Renal cortex interstitium (tissue), 15 donors: ENCODE measurements at places on chromosomes 6 and 20. TPM values are rescaled to one million over a fixed set of nuclear protein-coding genes. Genes with fewer than 3 reads are reported as not detected.
A peak's percentile ranks its signal among the peaks of the same experiment; 100 is the strongest.

LRP11 gene
- polyA plus RNA-seq = 35.6 TPM

SLC17A1 gene
- 24.6 TPM for polyA plus RNA-seq

RGS17 gene
- polyA plus RNA-seq = 2.4 TPM

- no peak for DNase-seq
These were observed 15.4 kb downstream of the ETV7 start for GRCh38 chr6:36372088-36372487.

GRCh38 chr20:53141201-53142050 lies 169.3 kb downstream of the TSHZ2 start:
- no peak for DNase-seq

DNA sequence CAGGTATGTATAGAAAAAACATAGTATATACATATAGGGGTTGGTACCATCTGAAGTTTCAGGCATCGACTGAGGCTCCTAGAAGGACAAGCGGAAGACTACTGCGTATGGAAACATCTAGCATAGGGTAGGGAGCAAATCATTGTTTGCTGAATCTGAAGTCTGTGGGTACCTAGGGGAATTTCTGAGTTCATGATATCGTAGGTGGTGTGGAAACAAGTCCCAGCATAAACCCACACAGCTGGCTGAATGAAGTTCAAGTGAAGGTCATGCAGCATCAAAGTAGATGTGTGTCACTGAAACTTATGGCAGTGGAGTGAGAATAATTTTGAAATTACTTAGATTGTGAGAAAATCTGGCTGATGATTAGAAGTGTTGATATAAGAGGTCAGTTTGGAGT lies 39.4 kb downstream of the MAP7 start:
- DNase-seq = no peak

DNA sequence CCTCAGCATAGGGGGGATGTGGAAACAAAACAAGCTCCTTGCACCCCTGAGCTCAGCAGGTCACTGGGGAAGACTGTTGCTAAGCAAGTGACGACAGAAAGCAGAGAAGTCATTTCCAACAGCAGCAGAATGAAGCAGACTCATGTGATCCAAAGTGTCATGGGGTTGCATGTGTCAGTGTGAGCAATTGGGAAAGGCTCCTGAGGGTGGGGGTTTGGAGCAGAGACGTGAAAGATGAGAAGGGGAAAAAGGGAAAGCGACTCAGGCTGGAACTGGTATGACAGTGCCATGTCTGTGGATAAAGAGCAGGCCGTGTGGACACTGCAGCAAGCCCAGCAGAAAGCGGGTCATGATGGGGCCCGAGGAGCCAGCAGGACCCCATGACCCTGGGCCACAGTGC lies 363.9 kb downstream of the PREX1 start:
- DNase-seq = no peak

DNA sequence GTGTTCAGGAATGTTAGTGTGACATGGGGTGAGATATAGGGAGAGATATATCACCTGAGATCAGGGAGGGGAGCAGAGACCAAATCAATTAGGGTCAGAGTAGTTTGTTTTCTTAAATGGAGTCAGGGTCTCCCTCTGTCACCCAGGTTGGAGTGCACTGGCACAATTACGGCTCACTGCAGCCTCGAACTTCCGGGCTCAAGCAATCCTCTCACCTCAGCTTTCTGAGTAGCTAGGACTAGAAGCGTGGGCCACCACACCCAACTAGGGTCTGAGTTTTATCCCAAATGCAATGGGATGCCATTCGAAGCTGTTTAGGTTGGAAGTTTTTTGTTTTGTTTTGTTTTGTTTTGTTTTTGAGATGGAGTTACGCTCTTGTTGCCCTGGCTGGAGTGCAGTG lies 3.1 kb upstream of the NCOA3 start:
- DNase-seq = no peak

DNA sequence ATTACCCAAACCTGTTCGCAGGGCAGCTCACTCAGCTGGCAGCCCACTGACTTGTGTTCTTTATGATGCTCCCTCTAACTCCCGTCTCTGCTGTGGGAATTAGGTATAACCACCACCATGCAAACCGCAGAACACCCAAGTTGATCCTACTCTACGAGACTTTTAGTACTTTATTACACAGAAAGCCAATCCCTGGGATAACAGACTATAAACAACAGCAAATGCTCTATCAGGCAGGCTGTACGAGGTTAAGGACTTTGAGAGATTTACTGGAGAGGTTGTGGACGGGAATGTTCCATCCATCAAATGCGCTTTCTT lies 241.1 kb downstream of the FOXC1 start:
- DNase-seq = no peak

- no peak for DNase-seq
These were observed 1.1 kb upstream of the MRGBP start for GRCh38 chr20:62795023-62795761.

DNA sequence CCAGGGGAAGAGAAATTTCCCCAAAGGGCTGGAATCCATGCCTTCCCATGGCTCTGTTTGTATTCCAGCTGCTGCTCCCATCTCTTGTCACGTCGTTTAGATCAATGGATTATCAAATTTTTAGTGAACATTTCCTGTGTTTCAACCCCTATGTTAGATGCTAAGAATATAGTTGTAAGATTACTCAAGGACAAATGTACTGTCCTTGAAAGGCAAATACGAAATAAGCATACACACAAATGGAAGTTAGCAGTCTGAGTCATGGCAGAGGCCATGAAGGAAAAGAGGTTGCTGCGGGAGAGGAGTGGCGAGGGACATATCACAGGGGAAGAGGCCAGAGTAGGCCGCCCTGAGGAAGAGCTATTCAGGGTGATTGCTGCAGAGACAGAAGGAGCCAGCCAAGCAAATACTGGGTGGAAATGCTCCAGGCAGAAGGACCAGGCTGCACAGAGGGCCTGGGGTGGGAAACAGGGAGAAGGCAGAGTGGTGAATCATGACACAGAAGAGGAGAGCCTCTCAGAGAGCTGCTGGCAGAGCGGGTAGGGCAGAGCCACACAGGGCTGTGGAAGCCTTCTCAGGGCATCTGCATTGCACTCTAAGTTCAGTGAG lies 219.2 kb upstream of the LRFN2 start:
- DNase-seq = no peak

- peak; percentile 48 for DNase-seq
These were observed 66.6 kb upstream of the CCDC167 start for GRCh38 chr6:37566111-37566949.

DNA sequence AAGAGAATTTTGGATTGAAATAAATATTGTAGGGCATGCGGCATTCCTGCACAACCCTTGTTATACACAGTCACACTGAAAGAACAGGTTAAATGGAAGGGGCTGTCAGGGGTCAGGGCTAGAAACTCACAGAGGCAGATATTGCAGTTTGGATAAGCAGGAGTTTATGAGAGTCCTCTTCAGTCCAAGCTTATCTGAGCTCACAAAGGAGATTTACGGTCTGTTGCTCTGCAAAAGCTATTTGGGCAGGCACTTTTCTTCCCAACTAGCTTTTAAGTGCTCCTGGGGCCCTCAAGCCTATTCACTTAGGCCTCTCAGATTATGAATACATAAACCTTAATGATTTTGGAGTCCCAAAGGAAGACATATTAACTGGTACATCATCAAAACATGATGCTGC lies 156.2 kb downstream of the SOX4 start:
- DNase-seq = no peak

DNA sequence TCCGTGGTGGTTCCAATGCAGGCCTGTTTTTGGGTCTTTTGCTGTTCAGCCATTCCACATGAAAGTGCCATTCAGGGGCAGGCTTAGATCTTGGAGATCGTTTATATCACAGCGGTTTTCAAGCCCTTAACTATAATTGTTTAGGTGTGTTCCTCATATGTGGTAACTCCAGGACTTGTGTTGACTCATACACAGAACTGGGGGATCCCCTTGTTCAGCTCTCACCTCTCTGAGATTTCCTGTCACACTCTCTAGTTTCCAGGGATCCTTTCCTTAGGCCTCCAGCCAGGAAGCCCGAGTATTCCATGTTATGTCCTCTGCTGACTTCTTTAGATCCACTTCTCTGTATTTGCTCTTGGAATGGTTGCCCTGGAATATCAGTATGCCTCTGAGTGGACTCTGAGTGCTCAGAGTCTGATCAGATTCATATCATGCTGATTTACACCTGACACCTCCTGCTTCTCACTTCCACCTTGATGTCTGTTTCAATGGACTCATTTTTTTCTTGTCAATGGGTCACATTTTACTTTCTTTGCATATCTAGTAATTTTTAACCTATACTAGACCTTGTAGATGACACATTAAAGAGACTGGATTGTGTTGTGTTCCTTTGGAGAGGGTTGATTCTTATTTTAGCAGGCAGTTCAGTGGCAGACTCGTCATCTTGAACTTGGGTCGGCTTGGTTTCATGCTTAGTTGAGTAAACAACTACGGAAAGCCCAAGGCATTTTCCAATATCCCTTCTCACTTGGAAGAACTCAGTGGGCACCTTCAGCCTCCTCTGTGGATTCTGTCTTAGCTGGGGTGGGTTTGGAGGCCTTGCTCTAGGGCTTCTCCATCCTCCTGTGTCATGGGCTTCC lies 13.1 kb downstream of the NTSR1 start:
- no peak for DNase-seq

DNA sequence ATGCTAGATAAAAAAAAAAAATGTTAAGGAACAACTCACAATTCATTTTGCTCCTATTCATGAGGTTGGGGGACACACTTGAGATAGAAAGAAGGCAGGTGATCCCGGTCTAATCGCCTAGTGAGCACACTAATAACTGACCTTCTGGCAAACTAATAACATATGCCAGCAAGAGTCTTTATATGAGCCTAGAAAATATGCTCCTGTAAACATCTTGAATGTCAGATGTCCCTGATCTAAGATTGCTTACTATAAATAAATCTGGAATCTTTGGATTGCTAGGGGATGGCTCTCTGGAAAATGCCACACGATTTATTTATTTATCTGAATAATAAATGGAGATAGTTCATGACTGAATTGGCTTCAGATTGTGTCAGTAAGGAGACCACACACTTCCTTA lies 821.9 kb downstream of the GRIK2 start:
- no peak for DNase-seq

DNA sequence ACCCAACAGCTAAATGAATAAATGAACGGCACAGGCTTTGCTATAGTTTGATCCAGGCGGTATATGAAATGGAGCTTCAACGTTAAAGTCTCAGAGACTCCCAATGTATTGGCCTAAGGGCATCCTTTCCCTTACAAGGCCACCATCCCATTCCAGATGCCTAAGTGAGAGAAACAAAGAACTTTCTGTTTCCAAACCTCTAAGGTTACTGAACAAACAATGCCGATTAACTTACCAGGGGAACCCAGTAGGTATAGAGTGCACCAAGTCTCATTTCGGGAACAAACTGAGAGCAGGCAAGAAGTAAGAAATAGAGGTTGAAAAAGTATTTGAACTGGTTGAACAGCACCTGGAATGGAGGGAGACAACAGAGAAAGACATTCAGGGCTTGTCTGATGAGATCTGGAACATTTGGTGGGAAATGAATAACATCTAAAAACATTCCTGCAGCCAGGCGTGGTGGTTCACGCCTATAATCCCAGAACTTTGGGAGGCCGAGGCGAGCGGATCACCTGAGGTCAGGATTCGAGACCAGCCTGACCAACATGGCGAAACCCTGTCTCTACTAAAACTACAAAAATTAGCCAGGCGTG lies 42.5 kb downstream of the ATP9A start:
- no peak for DNase-seq

DNA sequence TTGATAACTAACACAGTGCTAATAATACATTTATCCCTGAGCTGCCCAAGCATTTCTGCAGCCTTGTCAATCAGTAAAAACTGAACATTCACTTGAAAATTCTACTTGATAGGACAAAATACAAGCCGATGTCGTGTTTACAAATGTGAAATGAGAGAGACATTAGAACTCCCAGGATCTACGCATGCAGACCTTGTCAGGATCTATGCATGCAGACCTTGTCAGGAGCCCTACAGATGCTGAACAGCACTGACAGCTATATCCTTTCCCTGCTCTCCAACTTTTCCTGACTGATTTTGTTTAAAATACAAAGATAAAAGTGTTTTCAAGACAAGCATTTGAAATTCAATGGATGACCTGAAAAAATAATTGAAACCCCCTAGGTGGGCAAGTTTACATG lies 28.9 kb downstream of the INSM1 start:
- DNase-seq = no peak
